ENCODE measurements at places on chromosomes 4 and X.
A peak's percentile ranks its signal among the peaks of the same experiment; 100 is the strongest.

GRCh38 chrX:68794461-68794860 is 34.4 kb upstream of the EFNB1 start:
- no peak for DNase-seq

DNA sequence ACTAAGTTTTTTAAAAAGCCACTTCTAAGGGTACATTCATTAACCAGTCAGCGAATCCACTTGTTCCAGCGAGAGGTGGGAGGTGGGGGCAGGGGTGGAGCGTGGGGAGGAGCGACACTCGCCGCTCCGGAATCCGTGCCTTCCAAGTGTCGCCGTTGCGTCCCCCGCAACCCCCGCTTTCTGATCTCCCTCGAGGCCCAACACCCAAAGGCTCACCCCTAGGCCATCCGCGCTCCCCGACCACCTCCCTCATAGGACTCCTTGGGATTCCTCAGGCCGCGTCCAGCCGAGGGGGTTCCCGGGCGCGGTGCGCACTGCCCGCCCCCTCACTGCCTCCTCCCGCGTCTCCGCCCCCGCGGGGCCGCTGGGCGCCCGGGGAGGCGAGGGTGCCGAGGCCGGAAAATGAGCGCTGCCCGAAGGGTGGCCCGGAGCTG is 108.1 kb upstream of the STOX2 start:
- DNase-seq, result no peak

GRCh38 chr4:121053601-121054143 is 18.7 kb downstream of the NDNF start:
- peak; percentile 17 for DNase-seq

DNA sequence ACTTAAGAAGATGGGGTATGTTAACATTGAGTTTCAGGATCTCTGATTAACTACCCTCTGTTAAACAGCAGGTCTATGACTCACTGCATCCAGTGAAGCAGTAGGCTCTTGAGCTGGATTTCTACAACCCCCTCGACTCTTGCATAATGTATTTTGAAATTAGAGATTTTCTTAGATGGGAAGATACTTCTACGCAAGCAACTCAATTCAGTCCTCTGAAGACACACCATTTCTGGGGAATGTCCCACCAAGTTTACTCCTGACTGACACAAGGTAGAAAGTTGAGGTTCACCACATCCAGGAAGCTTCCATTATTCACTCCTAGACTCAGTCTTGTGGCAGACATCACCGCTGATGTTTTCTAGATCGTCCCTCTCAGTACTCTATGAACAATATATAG is 12.9 kb downstream of the PALLD start:
- DNase-seq, result peak; percentile 48

GRCh38 chr4:6749340-6750171 is 33.0 kb upstream of the KIAA0232 start:
- DNase-seq, result no peak

GRCh38 chr4:186727977-186728519 is 4.4 kb upstream of the FAT1 start:
- peak; percentile 6 for DNase-seq

- DNase-seq, result no peak
Measured at GRCh38 chrX:11205796-11206195, 87.4 kb upstream of the AMELX start.
